ENCODE measurements at places on chromosomes 13 and 19. TPM values are rescaled to one million over a fixed set of nuclear protein-coding genes. Genes with fewer than 3 reads are reported as not detected.

B3GNT8 gene
- total RNA-seq: 5.0 TPM

PSG7 gene
- total RNA-seq: not detected

ETV2 gene
- total RNA-seq: 1.3 TPM

TGFBR3L gene
- 1.6 TPM for total RNA-seq

EBI3 gene
- 0.92 TPM for total RNA-seq

MIR17HG gene
- total RNA-seq: 15.1 TPM

ZNF600 gene
- 35.4 TPM for total RNA-seq

RSPH6A gene
- 0.46 TPM for total RNA-seq
